ENCODE measurements at places on chromosomes 13 and 19.

GRCh38 chr19:19418555-19419260, 13.2 kb downstream of the GATAD2A start:
- DNase-seq: no peak

GRCh38 chr19:13637664-13638063, 126.7 kb upstream of the MRI1 start:
- DNase-seq: no peak

GRCh38 chr13:45364876-45365557, 24.0 kb upstream of the TPT1 start:
- no peak for DNase-seq

GRCh38 chr13:38419312-38419873, 69.7 kb downstream of the UFM1 start:
- DNase-seq: no peak

GRCh38 chr19:53158119-53158656, 665 bp downstream of the ZNF347 start:
- DNase-seq: no peak
